Left cardiac atrium (tissue), 4 donors: ENCODE measurements at places on chromosomes 16 and 17. TPM values are rescaled to one million over a fixed set of nuclear protein-coding genes. Genes with fewer than 3 reads are reported as not detected.

The EVPLL gene
- total RNA-seq: not detected

DNA sequence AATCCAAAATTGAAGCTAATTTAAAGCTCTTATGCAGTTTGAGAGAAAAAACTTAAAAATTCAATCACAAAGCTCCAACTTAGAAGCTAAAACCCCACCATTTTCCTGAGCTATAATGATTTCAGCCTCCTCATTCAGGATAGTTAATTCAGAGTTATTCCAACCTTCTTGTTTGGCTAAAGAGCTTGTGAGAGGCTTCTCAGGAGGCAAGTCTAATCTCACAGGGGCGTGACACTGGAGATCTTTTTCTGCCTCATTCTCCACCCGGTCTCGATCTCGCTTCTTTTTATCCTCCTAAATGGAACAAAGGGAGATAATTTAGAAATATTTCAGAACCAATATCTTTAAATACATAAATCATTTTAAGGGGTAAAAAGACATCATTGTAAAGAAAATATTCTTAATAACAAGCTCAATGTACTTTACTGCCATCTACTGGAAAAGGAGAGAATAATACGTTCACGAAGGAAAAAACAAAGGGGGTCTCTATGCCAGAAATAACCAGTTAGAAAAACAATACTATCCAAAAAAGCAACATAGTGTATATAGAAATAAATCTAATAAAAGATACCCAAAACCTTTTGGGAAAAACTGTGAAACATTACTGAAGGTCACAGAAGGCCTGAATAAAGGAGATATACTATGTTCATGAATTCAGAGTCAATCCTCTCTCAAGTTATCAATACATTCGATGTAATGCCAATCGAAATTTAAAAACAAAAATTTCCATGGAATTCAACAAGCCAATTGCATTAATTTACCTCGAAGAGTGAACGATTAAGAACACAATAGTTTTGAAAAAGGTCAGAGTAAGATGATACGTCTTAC, 13.9 kb downstream of the BRD7 start:
- no peak for DNase-seq

DNA sequence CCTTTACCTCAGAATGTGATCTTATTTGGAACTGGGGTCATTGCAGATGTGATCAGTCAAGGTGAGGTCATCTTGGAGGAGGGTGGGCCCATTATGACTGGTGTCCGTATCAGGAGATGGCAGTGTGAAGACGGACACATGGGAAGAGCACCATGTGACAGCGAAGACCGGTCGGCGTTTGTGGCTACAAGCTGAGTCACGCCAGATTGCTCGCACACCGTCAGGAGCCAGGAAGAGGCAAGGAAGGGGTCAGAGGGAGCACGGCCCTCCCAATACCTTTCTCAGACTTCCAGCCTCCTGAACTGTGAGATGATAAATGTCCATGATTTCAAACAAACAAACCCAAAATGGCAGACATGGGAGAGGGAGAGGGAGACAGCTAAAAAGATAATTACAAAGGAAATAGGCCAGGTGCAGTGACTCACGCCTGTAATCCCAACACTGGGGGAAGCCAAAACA, 13.2 kb downstream of the STARD3 start:
- no peak for DNase-seq

- no peak for DNase-seq
Measured at GRCh38 chr17:29177541-29177870, 2.7 kb downstream of the MYO18A start.

DNA sequence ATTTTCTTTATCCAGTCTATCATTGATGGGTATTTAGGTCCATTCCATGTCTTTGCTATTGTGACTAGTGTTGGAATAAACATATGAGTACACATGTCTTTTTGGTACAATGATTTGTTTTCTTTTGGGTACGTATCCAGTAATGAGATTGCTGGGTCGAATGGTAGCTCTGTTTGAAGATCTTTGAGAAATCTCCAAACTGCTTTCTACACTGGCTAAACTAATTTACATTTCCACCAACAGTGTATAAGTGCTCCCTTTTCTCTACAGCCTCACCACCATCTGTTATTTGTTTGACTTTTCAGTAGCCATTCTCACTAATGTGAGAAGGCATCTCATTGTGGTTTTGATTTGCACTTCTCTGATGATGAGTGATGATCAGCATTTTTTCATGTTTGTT, 103.7 kb downstream of the GOSR1 start:
- DNase-seq: no peak

DNA sequence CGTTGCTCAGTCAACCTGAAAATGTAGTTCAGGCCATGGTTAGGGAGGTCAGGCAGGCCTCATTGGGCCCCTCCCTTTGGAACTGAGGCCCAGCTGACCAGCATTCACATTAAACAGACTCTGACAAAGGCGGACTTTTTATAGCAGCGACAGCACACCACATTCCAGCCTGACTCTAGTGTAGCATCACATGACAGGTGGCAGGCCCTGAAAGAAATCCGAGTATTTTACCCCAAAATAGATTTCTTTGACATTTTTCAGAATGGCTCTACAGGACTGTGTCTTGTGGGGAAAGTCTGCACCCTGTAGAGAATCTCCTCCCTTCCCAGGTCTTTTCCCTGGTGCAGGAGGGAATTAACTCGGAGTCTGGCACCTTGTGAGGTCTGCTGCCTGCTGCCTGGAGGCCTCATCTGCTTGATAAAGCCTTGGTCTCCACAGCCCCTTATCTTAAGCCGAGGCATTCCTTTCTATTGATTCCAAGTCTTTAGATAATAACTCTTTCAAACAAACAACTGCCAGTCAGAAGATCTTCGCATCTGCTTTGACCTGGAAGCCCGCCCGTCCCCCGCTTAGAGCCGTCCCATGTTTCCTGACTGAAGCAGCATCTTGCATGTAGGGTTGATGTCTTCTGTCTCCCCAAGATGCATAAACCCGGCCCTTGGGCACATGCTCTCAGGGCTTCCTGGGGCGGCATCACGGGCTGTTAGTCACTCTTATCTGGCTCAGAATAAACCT, 44.0 kb upstream of the CAPN15 start:
- DNase-seq: no peak

DNA sequence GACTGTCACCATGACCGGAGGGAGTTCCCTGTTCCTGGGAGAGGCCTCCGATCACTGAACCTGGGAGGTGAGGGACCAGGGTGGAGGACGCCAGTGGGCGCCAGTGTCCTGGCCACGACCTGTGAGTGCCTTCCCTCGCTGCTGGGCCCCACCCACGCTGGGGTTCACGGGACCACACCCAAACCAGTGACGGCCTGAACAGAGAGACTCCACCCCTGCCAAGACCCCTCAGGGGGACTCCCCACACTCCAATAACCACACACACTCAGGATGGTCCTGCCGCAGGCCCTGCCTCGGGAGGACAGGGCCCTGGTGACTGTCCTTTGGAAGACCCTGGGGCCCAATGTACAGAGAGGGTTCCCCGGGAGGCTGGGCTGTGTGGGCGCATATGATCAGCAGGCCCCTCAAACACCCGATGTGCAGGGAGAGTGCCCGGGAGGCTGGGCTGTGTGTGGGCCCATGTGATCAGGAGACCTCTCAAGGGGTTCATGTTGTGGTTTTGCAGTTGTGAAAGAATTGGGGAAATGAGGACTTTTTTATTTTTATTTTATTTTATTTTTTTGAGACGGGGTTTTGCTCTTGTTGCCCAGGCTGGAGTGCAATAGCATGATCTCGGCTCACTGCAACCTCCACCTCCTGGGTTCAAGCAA, 26.6 kb downstream of the TPSD1 start:
- DNase-seq: no peak

- DNase-seq: no peak
Measured at GRCh38 chr17:76461765-76462555, 5.4 kb upstream of the AANAT start.

GRCh38 chr16:85319984-85320440, 207.7 kb upstream of the CIBAR2 start:
- no peak for DNase-seq

GRCh38 chr17:77724876-77725615, 233.5 kb upstream of the TNRC6C start:
- no peak for DNase-seq

DNA sequence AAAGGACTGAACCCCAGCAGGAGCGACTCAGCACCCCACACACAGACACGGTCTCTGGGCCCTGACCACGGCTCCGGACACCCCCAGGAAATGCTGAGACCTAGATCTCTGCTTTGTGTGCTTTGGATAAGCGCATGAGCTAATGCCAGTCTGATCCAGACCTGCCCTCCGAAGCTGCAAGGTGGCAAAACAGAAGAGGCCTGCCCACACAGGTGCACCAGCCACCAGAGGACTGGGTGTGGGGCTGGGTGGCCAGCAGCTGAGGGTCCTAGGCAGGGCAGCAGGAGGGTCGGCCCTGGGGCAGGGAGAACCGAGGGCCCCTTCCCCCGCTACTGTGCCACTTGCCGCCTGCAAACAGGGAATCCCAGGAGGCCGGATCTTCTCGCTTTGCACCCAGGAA, 30.7 kb upstream of the EIF1 start:
- DNase-seq: no peak
